ENCODE measurements at places on chromosomes 2 and 18.
A peak's percentile ranks its signal among the peaks of the same experiment; 100 is the strongest.

GRCh38 chr2:182522972-182523473, 96.2 kb upstream of the PDE1A start:
- DNase-seq = peak; percentile 46

GRCh38 chr18:68822926-68823325, 25.0 kb downstream of the CCDC102B start:
- DNase-seq = no peak

DNA sequence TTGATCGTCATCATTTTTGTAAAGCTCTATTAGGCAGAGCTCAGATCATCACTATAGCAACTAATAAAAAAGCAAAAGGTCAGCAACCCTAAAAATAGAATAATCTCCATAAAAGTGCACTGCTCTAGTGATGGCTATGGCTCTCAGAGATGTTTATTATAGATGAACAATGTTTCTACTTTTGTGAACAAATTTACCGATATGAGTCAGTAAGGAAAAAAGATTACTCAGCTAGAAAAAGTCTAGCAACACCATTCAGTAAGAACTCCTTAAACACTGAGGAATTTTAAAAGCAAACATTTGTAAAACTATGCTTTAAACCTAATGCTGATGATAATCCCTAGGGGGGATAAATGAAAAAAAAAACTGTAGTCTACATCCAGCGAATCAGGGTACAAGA, 69.6 kb downstream of the ACVR1C start:
- no peak for DNase-seq

DNA sequence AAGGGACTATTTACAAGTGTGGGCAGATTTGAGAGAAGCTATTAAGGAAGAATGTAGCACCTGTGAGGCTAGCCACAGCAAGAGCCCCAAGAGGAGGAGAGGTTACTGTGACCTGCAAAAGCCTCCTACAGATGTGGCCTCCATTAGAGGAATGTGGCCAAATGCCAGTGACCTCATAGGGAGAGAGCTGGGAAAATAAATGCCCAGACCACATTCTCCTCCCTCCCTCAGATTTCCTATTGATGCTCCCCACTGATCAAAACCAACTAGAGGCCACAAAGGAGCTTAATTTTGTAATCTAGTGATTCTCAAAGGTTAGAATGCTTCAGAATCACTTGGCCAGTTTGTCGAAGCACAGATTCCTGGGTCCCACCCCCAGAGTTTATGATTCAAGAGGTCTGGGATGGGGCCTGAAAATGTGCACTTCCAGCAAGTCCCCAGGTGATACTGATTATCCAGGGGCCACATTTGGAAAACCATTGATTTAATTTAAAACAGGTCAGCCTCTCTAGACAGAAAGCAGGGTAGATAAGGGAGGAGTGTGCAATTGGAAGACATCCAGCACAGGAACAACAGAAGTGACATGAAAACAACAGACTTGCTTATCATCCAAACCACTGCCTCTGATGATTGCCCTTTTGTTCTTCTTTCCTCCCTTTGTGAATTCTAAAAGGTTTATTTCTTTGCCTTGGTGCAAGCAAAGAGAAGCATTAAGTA, 61.2 kb upstream of the RBBP8 start:
- DNase-seq = no peak

- no peak for DNase-seq
Measured at GRCh38 chr18:74507927-74508326, 11.8 kb downstream of the CNDP2 start.

DNA sequence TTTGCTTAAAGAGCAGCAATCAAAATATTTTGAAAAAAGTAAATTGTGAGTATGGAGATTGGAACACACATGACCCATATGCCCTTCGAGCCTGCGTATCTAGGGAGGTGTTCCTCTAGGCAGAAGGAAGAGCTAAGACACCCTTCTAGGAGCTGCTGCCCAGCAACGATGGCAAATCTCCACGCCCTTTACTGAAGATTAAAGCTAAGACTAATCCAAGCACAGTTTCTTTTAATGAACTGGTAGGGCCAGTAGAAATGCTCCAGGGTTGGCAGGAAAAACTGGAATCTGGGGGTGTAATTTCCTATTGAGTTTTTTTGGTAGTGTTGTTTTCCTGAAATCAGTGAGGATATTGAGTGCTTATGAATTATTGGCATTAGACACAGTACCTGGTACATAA, 712 bp upstream of the SERPINB13 start:
- no peak for DNase-seq

DNA sequence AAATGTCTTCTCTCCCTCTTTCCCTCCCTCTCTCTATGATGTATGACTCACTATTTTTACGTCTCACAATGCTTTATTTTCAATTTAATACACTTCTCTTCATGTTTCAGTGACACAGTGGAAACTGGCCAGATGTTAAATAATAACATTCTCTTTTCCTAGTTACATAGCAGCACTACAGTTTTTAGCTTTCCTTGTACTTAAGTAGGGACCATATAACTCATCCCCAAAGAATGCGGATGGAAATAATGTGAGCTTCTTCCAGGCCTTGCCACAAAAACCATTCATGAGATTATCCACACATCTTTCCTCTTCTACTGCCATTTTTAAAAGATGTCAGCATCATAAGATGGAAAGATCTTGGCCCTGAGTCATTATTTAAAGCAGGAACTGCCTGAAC, 789.4 kb downstream of the LRP1B start:
- no peak for DNase-seq

Data from NCI-H1436 (cell line).